Activated T-helper 9 cell treated with anti-CD3 and anti-CD28 coated beads, Interleukin-2, amount 50 U/mL, for 16 hours (primary cell): ENCODE measurements at places on chromosomes 7 and 10.

DNA sequence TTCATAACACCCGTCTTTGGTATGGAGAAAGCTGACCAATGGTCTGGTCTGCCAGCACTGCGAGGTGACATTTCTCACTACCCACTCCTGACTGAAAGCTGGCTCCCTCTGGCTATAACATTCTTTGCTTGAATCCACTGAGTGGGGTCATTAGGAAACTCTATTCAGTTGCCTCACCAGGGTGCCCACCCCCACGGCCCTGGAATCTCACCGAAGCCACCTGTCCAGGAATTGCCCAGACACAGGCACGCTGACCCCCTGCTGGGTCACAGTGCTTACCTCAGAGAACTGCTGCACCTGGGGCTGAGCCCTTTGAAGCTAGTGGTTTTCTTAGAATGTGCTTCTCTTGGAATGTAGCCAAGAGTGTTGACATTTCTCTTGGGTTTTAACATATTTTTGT, 28.6 kb downstream of the HECW1 start:
- no peak for DNase-seq

DNA sequence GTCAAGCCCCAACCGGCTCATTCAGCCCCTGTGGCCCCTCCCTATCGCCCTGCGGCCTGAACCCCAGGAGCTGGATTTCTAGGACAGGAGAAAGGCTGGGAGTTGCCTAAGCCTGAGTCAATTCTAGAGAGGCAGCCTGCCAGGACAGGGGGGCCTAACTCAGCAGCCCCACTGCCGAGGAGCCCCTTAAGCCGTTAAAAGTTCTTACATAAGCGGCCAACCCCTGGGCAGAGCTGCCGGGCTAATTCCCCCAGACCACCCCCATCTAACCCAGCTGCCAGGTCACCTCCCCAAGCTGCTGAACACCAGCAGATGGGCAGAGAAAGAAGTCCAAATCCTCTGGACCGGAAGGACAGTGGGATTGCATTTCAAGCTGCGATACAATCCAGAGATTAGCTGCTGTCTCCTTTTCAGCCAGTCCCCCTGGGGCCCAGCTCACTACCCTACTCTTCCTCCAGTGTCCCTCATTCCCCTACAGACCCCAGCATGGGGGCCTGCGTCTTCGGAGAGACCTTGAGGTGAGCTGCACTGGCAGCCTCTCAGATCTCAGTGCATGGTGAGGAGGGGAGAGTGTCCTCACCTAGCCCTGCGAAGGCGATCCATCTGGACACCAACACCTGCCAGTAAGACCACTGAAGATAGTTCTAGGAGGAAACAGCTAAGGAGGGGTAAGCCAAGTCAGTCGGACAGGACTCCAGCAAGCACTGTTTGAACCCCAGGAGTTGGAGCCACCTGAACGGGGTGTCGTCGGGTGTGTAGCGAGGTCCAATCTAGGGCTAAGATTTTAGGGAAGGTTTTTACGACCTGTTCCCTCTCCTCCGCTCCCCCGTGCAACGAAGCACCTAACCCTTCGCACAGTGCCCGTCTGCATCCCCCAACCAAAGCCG, 830 bp downstream of the IMPDH1 start:
- DNase-seq = no peak

GRCh38 chr10:5631936-5632335, 34.5 kb downstream of the ASB13 start:
- DNase-seq = no peak

DNA sequence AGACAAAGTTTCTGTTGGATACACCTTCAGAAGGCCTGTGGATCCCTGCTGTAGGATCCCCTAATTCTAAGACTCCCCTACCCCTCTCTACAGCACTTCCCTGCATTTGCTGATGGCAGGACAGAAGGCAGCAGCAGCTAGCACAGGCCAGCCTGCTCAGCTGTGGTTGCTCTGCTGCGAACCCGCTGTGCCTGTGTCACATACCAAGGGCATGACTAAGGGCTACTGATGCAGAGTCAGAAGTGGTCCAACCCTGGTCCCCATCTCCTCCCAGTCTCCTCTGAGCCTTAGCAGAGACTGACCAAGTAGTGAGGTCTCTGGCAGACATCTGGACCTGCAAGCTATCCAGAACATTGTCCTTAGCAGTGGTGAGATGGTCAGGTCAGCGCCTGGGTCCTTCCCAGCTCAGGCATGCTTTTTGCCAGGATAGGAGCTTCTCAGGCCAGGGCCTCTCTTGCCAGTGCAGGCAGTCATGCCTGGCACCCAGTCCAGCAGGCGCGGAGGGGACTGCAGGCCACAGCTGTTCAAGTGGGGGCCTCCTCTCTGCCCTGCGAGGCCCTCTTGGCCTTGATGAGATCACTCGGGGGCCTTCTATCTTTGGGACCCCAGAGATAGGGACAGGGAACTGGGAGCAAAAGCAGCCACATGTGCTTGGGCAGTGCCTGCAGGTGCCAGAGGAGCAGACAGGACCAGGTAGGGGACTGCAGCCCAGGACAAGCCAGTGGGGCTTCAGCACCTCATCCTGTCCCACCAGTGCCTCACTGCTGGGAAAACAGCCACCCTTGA, 146.4 kb downstream of the ZNF248 start:
- DNase-seq = no peak

DNA sequence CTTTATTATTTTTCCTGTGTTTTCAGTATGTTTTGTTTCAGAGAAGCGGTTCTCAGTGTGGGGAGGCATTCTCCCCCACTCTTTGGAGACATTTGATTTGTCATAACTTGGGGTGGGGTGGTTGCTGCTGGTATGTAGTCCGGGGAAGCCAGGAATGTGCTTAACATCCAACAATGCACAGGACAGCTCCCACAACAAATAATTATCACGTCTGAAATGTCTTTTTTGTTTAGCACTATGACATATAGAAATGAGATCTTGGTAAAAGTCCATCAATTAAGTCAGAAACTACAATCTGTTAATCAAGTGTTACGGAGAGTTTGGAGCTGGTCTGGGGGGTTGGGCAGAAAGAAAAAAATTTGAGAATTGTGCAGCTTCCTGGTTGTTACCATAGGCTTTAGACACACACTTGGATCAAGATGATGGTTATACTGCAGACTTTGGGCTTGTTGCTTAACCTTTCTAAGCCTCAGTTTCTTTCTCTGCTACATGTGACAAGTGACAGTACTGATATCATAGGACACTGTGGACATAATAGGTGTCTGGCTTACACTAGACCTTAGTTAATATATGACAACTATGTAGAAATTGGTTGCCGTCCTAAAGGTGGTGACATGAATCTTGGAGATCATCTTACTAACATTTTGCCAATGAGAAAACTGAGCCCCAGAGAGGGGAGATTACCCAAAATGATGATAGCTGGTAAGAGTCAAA, 113.7 kb downstream of the LRMDA start:
- DNase-seq = no peak

DNA sequence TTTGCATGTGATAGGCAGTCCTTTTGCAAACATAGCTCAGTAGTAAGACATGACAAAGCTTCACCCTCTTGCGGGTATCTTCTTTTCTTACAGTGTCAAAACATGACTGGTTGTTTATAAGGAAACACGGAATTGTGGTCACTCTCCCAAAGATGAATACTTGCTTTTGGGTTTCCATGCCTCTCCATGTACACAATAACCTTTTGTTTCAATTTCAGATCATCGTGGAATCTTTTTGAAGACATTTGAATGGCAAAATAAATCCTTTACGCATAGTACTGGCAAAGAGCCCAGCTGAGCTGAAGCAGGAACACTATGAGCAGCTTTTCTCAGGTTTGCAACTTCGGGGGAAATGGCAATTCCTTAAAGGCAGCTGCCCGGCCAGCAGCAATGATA, 156.8 kb upstream of the FRMD4A start:
- DNase-seq = no peak
